Stimulated activated CD4-positive, alpha-beta T cell treated with anti-CD3 and anti-CD28 coated beads, TNF-alpha, amount 100 ng/mL, for 4 hours (primary cell): ENCODE measurements at places on chromosomes 2 and 18.
A peak's percentile ranks its signal among the peaks of the same experiment; 100 is the strongest.

- no peak for DNase-seq
These were observed 18.4 kb downstream of the MREG start for GRCh38 chr2:215994911-215995310.

DNA sequence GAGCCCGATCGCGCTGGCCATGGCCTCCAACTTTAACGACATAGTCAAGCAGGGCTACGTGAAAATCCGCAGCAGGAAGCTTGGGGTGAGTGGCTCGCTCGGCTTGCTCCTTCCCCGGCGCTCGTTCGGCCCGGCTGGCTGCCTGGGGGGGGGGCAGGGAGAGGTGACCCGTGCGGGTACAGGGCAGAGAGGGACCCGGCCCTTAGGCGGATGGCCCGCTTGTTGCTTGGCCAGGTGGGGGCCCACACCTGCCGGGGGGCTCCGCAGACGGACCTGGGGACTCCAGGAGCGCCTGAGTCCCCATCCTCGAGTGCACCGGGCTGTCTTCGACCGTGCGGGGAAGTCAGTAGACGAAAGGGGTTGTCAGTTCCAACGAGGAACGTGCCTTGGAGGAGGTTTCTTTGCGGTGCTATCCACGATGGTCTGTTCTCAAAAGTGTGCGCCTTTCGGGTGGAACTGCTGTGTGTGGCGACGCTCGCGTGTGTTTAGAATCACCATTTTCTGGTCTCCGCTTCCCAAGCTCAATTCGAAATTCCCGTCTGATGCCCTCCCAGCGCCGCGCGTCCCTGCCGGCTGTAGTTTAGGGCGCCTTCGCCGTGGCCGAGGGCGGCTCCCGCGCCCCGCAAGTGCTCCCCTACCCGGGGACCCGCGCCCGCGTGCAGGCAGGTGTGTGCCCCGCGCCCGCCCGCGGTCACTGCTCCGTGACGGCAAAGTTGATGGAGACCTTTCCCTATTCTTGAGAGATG, 711 bp downstream of the DOK6 start:
- no peak for DNase-seq

- peak; percentile 26 for DNase-seq
These were observed 10.1 kb downstream of the CYP26B1 start for GRCh38 chr2:72137498-72138010.

DNA sequence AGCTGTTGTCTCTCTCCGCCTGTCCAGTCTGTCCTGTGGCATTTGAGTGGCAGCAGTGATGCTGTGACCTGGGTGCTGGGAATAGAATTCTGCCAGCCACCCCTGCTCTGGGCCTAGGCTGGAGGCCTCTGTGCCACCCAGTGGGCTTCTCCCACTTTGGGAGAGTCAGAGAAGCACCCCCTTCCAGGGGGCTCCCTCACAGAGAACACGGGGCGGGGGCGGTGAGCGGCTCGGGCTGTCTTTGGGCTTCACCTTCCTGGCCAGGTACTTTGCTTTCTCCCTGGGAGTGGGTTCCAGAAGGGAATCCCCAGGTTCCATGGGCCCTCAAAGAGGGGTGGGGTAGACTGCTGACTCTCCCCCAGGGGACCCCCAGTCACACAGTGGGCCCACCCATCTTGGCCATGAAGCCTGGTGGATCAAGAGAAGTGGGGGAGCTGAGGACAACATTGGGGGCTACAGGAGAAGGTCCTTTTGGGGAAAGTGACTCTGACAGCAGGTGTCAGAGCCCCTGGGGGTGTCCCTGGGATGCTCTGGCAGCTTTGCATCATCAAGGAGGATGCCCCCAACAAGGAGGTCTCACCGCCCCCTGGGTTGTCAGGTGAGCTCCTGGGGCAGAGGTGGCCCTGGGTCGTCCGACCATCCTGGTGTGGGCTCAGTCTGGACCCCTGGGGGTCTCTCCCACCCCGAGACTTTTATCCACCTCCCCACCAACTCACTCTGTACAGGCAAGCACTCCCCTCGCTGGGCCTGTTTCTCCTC, 18.8 kb upstream of the BOK start:
- no peak for DNase-seq

- DNase-seq = no peak
These were observed 95.8 kb downstream of the PTPRM start for GRCh38 chr18:7662866-7663265.

DNA sequence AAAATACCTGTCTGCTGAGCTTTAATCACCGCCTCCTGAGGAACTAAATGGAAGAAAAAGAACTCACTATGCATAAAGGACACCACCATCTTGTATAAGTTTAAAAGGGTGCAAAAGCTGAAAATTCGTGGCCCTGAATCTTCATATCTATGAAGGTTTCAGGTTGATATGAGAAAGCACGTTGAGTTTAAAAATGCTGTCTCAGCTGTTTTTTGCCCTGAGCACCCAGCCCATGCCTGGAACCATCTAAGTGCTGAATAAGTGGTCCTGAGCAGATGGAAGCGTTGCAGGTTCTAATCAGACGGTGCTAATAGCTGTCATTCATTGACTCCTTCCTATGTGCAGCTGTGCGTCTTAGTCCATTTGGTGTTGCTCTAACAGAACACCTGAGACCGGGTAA, 467.4 kb downstream of the EIPR1 start:
- DNase-seq = no peak

GRCh38 chr18:6311456-6312215, 103.1 kb downstream of the L3MBTL4 start:
- no peak for DNase-seq

DNA sequence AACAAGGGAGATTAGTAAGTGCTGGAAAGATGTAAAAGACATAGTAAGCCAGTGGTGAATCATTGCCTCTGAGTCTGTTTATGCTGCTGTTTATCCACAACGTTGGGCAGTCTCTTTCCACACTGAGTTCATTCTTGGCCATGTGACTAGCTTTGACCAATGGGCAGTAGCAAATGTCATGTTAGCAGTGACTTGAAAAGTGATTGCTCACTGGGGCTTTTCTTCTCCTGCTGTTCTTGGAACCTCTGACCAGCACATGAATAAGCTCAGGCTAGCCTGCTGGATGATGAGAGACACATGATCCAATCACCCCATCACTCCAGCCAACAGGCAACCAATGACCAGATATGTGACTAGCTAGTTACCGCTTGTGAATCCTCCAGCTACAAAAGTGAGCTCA, 360.4 kb downstream of the SLC4A3 start:
- DNase-seq = no peak

- DNase-seq = no peak
These were observed 253.0 kb upstream of the ERBB4 start for GRCh38 chr2:212791569-212791968.

GRCh38 chr2:8230466-8230865, 451.4 kb upstream of the ID2 start:
- DNase-seq = no peak

- DNase-seq = no peak
These were observed 15.5 kb upstream of the STON1 start for GRCh38 chr2:48514348-48515003.

GRCh38 chr2:150191349-150191748, 296.1 kb downstream of the RND3 start:
- DNase-seq = no peak
